ENCODE measurements at places on chromosomes 11 and 22. TPM values are rescaled to one million over a fixed set of nuclear protein-coding genes. Genes with fewer than 3 reads are reported as not detected.
A peak's percentile ranks its signal among the peaks of the same experiment; 100 is the strongest.

CYTH4 gene
- polyA plus RNA-seq = 0.63 TPM

DNA sequence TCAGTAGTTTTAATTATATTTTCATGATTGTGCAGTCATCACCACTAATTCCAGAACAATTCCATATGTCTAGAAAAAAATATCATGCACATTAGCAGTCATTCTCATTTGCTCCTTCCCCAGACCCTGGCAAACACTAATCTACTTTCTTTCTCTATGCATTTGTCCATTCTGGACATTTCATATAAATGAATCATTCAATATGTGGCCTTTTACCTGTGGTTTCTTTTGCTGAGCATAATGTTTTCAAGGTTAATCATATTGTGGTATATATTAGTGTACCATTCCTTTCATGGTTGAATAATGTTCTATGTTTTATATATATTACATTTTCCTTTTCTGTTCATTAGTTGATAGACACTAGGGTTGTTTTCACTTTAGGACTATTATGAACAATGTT lies 811.1 kb upstream of the RAG2 start:
- no peak for DNase-seq

DNA sequence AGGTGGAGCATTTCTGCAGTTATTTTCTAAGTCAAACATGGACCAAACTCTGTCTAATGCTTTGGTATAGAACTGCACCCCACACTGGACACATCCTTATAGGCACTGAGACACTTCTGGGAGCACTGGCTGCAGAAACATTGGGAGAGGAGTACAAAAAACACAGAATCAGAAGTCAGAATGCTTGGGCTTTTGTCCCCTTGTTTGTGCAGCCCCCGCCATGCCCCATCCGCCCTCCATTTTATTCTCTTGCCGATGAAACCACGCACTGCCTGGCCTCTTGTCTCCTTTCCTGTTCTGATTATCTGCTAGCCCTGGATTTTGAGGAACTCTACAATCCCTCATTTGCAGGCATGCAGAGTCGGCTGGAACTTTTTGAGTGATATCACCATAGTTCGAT lies 1201.2 kb downstream of the TBC1D22A start:
- no peak for DNase-seq

SLC7A4 gene
- 0.10 TPM for polyA plus RNA-seq

DNA sequence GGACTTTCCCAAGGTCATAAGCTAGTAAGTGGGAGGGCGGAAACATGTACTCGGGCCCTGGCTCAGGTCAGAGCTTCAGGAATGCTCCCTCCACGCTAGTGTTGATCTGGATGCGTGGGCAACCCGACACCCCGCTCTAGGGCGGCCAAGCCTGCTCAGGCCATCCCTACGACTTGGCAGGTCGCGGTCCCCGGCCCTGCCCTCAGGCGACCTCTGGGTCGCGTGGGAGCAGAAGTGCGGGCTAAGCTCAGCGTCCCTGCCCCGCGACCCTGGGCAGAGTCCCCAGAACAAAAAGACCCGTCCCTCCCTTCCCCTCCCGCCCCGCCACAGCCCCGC lies 781 bp upstream of the TEF start:
- DNase-seq = peak; percentile 94

- no peak for DNase-seq
These were observed 86.0 kb downstream of the MAML2 start for GRCh38 chr11:96257036-96257435.
